ENCODE measurements at places on chromosomes 16 and 17.
A peak's percentile ranks its signal among the peaks of the same experiment; 100 is the strongest.

DNA sequence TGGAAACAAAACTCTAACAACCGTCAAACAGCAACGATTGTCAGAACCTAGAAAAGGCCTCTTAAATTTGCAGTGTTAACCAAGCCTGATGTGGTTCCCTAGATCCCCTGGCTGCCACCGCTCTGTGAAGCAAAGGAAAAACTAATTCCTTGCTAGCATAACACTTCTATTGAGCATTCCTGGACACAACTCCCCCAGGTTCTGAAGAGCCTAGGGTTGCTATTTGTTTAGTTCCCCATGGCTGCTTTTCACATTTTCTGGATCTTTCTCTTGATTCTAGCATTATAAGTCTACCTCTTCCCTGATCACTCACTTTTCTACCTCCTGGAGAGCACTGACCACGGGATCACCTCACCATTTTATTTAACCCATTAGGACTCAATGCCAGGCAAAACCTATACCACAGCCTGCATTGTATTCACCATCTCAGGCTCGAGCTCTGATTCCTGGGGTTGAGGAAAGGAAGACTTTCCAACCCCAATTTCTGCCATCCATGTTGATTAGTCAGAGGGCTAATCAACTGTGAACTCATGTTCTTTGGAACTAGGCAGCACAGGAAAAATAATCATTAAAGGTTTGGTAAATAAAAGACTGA, 692 bp upstream of the KCNJ16 start:
- no peak for DNase-seq

DNA sequence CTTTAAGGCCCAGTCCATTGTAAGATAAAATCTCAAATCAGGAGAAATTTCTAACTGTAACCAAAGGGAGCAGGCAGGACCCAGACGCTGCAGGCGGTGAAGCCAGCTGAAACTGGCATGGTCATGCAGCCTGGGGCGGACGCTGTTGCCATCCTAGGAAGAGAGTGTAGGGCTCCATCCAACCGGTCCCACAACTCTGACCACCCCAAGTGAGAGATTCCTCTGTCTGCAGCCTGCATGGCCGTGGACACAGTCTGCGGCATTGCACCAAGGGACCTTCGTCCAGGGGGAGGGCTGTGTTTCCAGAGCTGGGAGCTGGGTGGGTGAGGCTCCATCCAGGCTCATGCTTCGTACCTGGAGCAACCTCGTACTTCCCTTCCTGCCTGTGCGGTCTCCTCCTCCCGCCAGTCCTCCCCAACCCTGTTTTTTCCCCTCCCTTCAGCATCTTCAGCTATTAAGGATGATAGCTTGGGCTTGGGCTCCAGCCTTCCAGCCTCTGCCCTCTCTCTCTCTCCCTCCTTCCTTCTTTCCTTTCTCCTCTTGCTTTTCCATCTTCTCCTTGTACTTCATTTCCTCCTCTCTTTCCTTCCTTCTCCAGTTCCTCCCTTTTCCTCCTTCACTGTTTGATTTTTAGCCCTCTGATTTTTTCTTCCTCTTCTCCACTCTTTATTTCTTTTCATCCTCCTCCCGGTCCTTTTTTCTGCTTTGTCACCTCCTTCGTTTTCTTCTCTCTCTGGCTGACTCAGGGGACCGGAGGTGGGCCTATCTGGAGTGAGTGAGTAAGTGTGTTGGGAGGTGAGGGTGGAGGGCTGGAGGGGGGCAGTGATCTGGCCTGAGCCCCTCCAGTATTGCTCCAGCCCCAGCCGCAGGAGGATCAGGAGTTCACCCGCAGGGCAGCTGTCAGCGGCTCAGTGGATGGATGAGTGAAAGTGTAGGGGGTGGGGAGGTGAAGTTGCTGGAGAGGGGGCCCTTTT, 17.0 kb upstream of the LHX1 start:
- no peak for DNase-seq

- no peak for DNase-seq
These were observed 72.8 kb downstream of the MMD start for GRCh38 chr17:55348749-55349354.

DNA sequence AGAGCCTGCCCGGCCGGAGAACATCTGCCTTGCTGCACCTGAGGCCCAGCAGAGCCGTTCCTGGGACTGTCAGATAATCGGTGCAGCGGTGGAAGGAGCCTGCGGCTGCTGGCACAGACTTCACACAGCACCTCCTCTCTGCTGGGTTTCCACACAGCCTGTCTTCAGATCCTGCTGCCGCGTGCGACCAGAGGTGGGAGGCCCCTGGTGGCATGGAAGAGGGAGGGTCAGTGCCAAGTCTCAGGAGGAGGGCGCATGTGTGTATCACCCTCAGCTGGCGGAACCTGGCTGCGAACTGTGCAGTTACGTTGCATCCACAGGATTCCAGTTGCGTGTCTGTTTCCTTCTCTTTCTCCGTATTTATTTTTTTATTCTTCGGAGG, 3.3 kb downstream of the CDK5R1 start:
- DNase-seq: no peak

GRCh38 chr17:81607431-81607830, 29.5 kb downstream of the NPLOC4 start:
- no peak for DNase-seq

GRCh38 chr17:73305845-73306836, 5.7 kb downstream of the CDC42EP4 start:
- DNase-seq: no peak

DNA sequence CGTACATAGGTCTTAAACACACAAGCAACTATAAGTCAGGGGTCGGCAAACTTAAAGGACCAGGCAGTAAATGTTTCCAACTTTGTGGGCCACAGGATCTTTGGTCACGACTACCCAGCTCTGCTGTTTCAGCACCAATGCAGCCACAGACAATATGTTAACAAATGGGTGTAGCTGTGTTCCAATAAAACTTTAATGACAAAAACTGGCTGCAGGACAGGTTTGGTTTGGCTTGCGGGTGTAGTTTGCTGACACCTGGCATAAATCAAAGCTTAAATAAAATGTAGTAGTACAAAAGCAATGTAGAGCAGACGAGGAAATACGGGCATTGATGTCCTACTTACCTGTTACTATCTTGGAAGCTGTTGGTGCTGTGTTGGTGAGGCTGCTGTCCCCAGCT, 84.7 kb downstream of the SLC5A11 start:
- DNase-seq: no peak

GRCh38 chr17:19379361-19380065, 1.2 kb downstream of the MAPK7 start:
- no peak for DNase-seq

- DNase-seq: peak; percentile 40
These were observed at the start of gene ACSF3 for GRCh38 chr16:89093602-89094251. Gene ACSF3, plus strand, starts transcription at chr16:89093852. Its CDS starts 6,830 bp downstream, at chr16:89100682.

DNA sequence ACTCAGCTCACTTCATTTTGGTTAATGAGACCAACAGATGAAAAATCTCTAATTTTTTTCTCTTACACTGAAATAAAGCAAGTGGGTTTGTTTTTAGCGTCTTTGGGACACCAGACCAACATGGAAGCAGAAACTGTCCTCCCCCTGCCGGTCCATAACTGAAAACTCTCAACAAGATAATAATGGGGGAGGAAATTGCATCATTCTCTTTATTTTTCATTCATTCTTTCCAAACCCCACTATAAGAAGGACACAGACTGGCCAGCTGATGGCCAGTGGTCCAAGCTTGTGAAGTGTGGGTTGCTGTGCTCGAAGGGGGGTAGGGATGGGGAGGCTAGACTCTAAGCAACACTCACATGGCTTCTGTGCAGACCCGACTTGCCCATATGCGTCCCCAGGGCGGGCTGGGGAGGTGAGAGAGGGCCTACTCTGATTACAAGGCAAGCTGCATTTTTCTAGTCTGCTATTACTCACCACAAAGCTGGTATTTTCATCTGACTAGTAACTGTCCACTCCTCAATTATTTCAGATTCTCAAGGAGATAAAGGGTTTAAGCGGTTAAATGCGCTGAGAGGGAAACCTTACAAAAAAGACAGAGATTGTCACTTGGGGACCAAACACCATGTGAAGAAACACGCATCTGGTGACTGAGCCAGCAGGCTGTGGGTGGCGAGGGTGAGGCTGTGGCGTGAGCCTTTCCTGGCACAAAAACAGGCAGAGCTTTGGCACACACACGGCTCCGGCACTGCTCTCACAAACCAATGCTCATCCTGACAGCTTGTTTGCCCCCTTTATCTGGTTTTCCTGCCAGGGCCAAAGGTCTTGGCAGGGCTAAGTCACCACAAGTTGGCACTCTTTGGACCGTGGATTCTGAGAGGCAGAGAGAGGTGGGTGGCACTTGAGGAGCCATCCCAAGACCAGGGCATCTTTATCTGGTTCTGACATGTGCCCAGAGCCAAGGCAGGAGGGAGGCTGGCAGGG, 38.2 kb downstream of the MARF1 start:
- peak; percentile 4 for DNase-seq

DNA sequence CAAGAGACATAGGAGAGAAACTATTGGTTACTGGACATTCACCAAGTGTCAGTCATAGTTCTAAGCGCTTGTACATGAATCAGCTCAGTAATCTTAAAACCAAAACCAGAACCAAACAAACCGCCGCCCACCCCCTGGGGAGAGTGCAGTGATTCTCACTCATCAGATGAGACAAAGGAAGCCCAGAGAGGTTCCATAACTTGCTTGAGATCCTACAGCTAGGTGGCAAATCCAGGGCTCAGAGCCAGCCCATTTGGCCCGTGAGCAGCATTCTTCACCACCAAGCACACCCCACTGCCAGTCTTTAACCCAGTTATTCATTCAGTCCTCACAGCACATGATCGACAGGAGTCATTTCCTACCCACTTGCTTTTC, 37.2 kb upstream of the RGS9 start:
- DNase-seq: no peak

GRCh38 chr17:28131599-28131998, 89.1 kb downstream of the NLK start:
- no peak for DNase-seq

- no peak for DNase-seq
These were observed 30.1 kb upstream of the HAPSTR1 start for GRCh38 chr16:9061358-9061813.

GRCh38 chr16:49617710-49618330, 238.1 kb downstream of the ZNF423 start:
- DNase-seq: no peak

- no peak for DNase-seq
These were observed 132.6 kb upstream of the NOL11 start for GRCh38 chr17:67585077-67585602.

DNA sequence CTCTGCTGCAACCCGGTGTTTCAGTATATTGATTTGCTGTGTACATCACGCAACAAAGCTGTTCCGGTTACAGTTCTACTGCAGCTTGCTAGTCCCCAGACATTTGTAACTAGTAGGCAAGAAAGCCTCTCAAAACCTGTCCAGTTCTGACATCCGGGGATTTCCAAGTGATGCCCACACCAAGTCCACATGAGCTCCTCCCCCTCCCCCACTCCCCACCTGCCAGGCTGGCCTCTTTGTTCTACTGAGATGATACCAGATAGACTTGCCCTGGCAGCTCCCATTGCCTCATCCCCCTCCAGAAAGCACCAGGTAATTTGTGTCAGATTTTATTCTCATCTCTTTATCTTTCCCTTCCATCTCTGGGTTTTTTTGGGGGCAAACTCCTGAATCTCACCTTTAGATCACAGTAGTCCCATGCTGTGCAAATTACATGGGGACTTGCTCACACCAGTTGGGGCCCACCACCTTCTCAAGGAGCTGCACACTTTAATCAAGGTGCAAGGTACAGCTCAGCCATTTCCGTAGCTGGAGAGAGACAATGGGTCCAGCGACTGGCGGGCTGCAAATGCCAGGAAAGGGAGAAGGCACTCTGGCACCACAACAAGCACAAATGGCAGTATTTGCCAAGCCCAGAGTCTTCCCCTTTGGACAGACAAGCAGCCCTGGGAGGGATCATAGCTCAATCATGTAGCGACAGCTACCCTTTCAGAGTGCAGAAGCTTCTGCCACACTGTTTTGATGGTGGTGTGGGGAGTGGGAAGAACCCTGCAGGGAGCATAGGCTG, 183.1 kb downstream of the CYLD start:
- DNase-seq: no peak

DNA sequence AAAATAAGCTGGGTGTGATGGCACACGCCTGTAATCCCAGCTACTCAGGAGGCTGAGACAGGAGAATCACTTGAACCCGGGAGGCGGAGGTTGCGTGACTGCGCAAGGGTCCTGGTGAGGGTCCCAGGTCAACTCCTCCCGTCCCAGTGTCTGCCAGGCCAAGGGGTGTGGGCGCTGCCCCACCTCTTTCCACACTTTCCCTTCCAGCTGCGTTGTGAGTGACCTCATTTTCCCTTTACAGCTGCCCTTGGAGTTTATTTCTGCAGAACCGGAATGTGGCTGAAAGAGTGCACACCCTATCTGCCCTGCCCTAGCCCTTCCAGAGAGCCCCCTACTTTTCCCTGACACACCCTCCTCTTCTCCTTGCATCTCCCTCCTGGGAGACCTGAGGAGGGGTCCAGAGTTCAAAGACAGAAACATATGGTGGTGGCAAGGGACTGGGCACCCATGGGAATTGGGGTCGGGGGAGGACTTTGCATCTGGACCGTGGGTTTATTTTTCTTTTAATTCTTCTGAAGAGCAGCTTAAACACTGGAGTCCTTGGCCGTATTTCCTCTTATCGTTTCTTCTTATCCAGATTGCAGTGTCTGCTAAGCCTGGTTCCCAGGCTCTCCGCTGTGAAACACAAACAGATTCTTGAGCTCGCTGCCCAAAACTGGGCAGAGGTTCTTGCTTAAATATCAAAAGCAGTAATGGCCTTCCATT, 20.9 kb downstream of the MRC2 start:
- DNase-seq: no peak

DNA sequence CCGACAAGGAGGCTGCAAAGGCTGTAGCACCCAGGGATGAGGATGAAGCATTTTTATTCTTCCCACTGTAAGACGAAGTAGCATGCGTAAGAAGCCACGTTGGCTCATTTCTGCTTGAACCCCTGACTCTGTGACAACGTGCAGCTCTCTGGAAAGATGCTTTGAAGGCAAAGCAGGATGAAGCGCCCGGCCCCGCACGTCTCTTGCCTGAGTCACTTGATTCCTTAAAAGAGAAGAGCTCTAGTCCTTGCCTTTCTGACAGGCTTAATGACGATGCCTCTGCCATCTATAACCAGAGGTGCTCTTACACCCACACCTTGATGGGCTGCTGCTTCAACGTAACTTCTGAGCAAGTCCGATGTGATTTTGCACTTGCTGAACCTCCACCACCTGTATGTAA, 76.7 kb upstream of the MED9 start:
- no peak for DNase-seq

DNA sequence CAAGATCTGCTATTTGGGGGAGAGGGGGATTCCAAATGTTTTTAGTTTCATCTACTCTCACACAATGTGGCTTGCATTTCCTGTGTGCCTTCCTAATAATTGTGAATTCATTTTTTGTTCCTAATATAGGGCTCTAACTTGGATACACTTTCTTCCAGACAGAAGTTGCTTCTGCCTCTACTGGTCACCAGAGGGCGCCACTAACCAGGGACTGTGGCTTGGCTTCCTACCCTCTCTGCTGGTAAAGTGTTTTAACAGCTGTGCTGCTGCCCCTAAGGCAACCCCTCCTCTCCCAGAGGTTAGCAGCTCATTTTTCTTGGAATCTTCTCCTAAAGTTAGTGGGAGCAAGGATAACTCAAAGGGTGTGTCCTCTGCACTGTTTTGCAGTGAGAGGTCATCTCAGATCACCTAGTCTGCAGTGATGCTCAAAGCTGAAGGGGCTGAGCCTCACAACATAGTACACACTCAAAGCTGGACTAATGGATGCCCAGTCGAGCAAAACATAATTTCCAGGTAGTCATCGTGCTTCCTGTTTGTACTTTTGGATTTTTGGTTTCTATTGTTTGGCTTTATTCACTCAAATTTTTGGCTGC, 5.0 kb upstream of the PRSS54 start:
- no peak for DNase-seq

- no peak for DNase-seq
These were observed 268.7 kb upstream of the CDH5 start for GRCh38 chr16:66097751-66098150.

- no peak for DNase-seq
These were observed 4.6 kb upstream of the ETV4 start for GRCh38 chr17:43550754-43551153.
